Right lung (tissue), 10 donors: ENCODE measurements at places on chromosomes 3 and 15.

DNA sequence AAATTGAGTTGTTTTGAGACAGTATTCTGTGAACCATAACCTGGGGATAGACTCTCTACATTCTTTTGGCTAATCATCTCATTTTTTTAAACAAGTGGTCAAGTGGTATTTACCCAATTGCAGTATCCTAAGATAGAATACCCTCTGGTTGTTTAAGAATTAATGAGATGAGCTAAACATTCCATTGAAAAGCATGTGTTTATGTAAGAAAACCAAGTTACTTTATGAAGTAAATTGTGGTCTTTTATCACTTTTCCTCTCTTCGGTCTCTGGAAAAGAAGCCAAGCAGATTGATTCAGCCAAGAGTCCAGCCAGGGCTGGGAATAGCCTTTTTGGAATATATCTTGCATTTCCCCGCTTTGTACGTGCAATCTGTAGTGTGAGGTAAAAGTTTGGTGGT, 185.7 kb upstream of the TOPAZ1 start:
- DNase-seq = no peak

GRCh38 chr3:171323938-171324536, 136.2 kb downstream of the TNIK start:
- no peak for DNase-seq

DNA sequence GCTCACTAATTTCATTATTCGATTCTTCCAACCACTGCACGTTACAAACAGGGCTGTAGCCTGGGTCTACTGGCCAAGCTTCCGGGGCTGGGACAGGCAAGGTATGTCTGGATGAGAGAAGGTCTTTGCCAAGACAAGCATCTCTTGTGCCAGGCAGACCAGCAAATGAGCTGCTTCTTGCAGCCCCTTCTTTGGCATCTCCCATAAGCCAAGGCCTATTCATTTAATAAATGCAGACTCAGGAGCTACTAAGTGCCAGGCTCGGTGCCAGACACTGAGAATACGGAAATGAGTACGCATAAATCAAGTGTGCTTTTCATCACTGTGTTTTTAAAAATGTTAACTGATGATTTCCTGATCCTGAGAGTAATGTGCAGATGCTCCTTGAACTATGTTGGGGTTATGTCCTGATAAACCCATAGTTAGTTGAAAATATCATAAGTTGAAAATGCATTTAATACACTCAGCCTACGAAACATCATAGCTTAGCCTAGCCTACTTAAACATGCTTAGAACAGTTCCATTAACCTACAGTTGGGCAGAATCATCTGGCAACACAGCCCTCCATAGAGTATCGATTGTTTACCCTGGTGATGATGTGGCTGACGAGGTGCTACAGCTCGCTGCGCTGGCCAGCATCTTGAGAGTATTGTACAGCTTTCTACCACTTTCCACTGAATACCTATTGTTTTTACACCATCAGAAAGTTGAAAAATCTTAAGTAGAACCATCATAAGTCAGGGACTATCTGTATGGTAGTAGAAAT, 135.0 kb upstream of the CTDSPL start:
- no peak for DNase-seq

GRCh38 chr15:59685737-59686297, 3.3 kb downstream of the BNIP2 start:
- no peak for DNase-seq

- no peak for DNase-seq
Observed at GRCh38 chr3:173529062-173529711, 131.6 kb downstream of the NLGN1 start.

GRCh38 chr3:53813229-53813628, 33.0 kb downstream of the CHDH start:
- no peak for DNase-seq

- DNase-seq = no peak
Observed at GRCh38 chr3:100556673-100557310, 52.6 kb upstream of the ADGRG7 start.

GRCh38 chr15:65818927-65819562, 27.0 kb upstream of the DENND4A start:
- no peak for DNase-seq

GRCh38 chr3:169510693-169511010, 152.9 kb downstream of the MECOM start:
- no peak for DNase-seq

DNA sequence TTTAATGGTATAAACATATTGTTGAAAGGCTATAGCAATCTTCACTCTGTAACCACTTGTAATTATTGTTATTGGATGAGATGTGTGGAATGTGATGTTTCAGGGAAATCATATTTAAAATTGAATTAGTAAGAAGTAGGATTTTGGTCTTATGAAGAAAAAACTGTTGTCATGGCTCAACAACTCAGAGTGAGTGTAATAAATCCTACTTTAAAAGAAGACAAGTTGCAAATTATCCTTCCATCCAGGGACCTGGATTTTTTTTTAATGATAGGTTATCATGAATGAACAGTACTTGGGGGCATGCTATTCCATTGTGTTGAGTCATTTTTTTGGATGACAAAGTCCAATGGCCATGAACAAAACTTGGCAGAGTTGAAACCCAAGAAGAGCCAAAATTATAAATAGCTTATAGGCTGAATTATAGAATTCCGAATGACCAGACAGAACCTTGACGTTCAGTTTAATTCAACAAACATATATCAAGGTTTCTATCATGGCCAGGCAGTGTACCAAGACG, 625.5 kb upstream of the ZNF717 start:
- DNase-seq = no peak

DNA sequence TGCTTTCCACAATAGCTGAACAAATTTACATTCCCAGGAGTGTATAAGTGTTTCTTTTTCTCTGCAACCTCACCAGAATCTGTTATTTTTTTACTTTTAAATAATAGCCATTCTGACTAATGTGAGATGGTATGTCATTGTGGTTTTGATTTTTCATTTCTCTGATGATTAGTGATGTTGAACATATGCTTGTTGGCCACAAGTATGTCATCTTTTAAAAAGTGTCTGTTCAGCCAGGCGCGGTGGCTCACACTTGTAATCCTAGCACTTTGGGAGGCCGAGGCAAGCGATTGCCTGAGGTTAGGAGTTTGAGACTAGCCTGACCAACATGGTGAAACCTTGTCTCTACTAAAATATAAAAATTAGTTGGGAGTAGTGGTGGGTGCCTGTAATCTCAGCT, 619.3 kb downstream of the SI start:
- no peak for DNase-seq

DNA sequence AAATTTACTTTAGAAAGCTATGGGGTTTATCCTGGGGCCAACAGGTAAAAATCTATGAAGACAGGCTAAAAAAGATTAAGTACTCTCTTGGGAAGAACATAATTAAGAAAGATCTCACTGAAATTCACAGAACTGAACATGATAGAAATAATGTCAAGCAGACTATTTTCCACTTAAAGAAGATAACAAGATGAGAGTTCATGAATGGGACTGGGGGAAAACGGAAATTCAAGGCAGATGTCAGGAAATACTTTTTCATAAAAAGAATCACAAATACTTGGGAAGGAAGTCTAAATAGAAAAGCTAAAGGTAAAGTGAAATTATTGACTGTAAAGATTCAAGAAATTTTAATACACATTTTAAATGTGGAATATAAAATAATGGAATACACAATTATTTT, 737.6 kb downstream of the EPHA3 start:
- no peak for DNase-seq

DNA sequence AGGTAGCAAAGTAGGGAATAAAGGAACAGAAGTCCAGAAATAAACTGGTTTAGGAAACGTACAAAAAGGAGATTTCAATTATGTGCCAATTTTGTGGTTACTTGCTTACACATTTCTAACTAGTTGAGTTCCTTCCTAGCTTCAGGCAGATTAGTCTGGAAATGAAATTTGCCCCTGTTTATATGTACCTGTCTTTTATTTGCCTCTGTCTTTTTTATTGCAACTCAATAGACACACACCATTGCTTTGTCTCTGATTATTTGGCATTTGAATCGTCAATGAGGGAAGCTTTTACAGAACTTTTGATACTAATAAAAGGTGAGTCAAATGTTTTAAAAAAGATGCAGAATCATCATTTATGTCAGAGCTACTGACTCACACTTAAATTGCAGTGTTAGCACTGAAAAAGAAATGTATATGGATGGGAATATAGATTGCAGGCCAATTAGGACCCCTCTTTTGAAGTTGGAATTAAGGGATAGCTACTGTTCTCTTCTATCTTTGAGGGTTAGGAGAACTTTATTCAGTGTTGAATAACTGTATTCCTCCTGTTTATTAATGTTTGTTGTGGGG, 60.5 kb downstream of the TRAK1 start:
- no peak for DNase-seq

DNA sequence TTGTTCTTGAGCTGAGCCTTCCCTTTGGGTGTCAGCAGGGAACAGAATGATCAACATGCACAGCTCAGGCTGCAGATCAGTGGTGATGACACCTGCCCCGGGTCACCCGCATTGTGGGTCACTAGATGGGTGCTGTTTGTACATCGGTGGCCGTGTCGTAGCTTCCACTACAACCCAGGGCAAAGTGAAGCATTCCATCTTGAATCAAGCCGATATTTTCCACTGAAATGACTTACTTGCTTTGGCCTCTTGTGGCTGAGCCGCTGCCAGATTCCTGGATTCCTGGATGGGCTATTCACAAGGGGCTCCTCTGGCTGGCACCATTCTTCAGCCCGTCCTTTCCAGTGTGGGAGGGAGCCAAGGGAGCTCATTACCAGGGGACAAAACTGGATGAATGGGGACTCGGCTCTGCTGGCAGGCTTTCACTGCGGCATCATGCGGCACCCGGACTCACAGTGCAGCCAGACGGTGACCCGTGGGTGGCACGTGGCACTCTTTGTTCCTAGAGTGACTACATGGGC, 65.6 kb downstream of the SLCO3A1 start:
- DNase-seq = no peak

- no peak for DNase-seq
Observed at GRCh38 chr3:180102134-180102533, 65.4 kb upstream of the PEX5L start.

DNA sequence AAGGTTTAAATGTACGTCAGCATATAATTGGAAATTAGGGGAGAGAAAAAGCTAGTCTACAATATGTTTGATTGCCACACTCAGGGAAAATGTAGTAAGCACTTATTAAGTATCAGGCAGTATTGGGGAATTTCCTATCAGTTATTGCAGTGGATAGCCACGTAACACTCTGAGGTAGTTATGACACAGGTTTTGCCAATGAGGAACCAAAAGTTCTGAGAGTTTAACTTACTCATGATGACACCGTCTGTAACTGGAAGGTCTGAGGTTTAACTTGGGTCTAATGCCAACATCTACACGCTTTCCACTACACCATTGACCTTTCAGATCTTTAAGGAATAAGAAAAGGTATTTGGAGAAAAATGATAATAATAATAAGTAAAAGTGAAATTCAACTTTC, 89.5 kb downstream of the ZMAT3 start:
- DNase-seq = no peak

DNA sequence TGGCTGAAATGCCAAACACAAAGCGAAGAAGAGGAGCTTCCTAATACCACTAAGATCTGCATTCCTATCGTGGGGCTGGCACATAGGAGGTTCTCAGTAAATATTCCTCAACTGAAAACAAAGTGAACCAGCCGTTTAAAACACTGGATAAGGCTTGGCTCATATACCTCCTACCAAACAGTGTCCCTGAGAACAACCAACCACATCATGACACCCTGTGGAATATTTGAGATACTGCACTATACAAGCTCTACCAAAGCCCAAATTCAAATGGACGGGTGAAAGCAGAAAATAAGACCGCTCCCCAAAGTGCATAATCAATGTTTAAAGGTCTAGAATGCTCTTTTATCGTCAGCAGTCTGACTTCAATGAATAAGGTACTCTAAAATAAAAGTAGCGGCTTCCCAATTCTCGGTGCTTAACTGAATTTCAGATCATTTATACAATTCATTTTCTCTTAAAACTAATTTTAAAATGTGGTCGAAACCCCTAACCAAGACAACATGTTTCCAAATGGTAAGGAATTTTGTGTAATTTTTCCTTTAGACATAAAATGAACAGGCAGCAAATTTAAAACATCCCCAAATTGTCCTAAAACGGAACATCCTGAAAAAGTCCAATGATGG, 425.8 kb downstream of the ERC2 start:
- peak; percentile 32 for DNase-seq

DNA sequence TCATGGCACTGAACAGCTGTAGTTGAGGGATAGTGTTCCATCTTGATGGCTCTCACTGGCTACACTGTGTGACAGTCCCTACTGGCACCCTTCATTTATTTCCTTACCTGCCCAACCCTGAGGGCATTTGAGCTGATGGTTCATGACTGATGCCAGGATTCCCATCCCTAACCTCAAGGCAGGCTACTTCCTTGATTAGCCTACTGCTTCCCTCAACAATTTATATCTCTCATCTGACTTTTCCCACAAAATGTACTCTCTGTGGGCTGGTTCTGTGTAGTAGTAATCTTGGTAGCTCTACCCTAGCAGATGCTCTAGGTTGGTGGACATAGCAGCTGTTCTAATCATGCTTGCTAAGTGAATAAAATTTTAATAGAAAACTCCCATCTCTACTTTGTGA, 106.0 kb downstream of the THRB start:
- no peak for DNase-seq

DNA sequence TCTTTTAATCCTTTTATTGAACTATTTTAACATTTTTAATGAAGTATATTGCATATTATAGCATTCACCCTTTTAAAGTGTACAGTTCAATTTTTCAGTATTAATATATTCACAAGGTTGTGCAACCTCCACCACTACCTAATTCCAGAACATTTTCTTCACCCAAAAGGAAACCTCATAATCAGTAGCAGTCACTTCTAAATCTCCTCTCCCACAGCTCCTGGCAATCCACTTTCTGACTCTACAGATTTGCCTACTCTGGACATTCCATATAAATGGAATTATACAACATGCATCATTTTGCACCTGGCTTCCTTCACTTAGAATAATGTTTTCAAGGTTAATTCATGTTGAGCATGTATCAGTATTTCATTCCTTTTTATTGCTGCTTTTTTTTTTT, 55.0 kb upstream of the HRH1 start:
- DNase-seq = no peak

GRCh38 chr15:51133140-51133765, 38.5 kb upstream of the TNFAIP8L3 start:
- no peak for DNase-seq

GRCh38 chr3:188507244-188507720, 353.3 kb downstream of the LPP start:
- DNase-seq = no peak

GRCh38 chr3:117790235-117790987, 1080.8 kb downstream of the TUSC7 start:
- DNase-seq = no peak

DNA sequence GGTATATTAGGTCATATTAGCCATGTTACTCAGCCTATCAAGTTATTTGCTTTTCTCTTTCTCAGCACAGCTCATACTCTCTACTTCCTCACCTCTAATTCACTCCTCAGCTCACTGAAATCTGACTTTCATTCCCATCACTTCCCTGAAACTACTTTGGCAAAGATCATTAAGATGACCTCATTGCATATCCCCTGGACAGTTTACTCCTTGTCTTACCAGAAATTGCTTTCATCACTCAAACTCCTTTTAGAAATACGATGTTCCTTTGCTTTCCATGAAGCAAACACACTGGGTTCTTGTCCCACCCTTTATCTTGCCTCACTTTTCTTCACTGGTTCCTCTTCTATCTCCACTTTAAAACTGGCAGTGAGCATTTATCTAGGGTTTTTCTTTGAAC, 354.4 kb downstream of the TUSC7 start:
- no peak for DNase-seq
